Activated T-cell treated with anti-CD3 and anti-CD28 coated beads for 4 hours (primary cell): ENCODE measurements at places on chromosomes 7 and 10.

DNA sequence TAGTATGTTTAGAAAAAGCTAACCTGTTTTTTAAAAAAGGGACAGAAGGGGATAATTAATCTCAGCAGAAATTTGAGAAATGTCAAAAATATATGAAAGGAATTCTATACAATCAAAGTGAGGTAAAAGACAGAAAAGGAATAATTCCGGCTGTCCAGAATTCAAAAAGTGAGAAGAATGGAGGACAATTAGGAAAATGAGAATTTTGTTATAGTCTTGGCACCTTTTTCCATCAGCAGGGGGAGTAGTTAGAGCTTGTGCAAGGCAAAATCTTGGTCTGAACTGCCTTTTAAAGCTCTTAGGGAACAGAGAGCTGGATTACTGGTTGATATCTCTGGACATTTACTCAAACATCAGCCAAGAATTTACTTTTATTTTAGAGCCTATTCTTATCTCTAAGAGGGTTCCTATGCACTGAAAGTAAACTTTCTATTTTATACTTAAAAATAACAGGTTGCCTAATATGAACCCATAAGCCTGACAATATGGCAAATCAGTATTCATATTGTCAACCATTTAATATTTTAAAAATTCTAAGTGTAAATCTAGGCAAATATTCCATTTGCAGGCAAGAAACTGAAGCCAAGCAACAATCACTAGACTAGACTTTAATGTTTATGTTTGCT, 185.6 kb downstream of the ANK3 start:
- DNase-seq: no peak

GRCh38 chr10:65566906-65567305, 1358.9 kb upstream of the LRRTM3 start:
- DNase-seq: no peak

DNA sequence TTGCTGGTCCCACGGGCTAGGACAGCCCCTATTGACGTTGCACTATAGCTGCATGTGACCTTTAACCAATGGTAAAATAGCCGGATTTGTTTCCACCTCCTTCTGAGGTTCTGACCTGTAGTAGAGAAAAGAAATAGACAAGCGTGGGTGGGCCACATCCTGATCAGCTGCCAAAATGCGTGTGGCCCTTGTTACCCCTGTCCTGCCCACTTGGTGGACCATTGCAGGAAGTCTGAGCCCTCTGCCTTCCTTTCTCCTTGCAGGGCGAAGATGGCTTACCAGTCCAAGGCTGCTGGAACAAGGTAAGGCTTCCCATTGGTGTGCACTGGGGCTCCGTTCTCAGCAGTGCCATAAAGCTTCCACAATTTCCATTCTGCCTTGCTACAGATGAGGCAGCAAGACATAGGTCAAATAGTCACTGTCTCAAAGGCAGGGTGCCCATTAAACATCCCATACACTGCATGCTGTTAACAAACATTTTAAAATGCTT, 95.9 kb upstream of the MACROH2A2 start:
- DNase-seq: no peak

DNA sequence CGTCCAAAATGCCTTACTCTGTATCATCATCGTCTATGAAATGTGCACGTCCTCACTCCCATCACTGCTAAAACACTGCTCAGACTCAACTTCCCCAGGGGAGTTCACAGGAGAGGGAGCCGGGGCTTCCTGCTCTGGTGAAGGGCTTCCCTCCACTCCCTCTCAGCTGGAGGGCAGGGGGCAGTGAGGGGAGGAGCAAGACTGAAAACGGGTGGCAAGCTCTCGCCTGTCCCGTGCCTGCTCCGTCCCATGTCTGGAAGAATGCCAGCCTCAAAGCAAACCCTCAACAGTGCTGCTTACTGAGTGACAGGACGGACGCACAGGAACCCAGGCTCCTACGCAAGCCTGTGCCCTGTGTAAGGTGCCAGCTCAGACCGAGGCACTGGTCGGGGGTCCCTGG, 25.1 kb downstream of the PRKAG2 start:
- no peak for DNase-seq

DNA sequence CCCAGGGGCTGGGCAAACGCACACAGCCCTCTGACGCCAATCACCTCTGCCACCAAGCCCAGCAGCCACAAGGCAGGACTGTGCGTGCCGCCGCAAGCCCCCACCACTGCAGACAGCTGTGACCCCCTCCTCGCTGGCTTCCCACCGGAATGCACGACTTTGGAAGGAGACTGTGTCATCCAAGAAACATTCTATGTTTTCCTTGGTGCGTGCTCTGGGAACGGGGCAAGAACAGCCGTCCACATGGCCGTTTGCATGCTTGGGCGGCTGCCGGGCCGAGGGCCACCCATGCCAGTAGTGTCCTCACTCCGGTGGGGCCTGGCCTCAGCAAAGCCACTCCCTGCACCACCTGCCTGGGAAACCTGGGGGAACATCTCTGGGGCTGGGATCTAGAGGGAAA, 17.6 kb upstream of the ELN start:
- DNase-seq: no peak

DNA sequence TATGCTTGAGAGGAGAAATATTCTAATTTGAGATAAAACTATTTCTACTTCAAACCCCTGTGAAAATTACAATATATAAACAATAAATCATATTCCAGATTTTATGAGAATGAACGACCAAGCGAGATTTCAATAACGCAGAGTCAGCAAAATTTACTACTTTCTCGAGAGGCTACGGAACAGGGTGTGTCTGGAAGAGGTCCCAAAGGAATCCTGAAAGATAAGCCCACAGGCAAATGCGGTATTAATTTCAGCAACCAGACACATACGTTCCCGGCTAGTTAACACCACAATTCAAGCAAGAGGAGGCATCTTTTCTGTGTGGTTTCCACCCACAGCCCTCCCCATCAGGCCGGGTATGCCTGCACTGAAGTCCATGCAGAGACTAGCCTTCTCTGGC, 26.4 kb downstream of the BEND7 start:
- DNase-seq: no peak

- DNase-seq: no peak
Observed at GRCh38 chr7:12357508-12357907, 46.2 kb downstream of the VWDE start.

DNA sequence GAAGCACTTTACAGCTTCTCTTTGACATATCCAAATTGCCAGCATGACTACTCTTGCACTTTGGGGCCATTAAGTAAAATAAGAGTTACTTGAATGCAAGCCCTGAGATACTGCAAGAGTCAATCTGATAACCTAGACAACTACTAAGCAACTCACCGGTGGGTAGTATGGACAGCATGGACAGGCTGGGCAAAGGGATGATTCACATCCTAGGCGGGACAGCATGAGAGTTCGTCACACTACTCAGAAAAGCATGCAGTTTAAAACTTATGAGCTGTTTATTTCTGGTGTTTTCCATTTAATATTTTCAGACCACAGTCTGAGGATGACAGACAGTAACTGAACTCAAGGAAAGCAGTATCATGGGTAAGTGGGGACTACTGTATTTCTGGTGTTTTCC, 84.0 kb downstream of the ORC5 start:
- DNase-seq: no peak

DNA sequence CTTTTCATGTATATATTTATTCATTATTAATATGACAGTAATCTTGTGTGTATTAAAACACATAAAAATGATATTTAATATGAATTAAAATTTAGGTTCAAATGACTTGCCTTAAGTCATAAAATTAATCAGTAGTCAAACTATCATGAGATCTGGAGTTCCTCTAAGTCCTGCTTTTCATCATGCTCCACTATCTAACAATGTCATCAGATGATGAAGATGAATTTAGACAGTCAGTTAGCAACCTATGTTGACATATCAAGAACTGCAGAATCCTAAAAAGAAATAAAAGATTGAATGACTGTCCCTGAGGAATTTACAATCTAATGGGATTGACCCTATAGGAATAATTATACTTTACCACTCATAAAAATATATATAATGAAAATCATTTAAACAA, 7.1 kb downstream of the CABCOCO1 start:
- DNase-seq: no peak

DNA sequence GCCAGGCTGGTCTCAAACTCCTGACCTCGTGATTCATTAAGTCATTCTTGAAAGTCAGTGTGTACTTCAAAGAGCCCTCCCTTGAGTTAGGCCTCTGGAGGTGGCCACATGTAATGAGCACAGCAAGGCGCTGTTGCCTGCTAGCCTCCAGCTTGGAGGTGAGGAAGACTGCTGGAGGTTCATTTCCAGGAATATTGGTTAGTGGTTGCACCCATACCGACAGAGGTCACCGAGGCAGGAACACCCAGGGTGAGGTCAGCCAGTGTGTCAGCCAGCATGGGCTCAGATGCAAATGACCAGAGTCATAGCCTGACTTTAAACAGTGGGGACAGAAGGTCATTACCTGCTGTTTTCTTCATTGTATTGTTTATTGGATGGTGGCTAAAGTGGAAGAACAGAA, 85.0 kb downstream of the PLPP4 start:
- no peak for DNase-seq

GRCh38 chr7:18402488-18403183, 92.9 kb upstream of the HDAC9 start:
- DNase-seq: no peak

DNA sequence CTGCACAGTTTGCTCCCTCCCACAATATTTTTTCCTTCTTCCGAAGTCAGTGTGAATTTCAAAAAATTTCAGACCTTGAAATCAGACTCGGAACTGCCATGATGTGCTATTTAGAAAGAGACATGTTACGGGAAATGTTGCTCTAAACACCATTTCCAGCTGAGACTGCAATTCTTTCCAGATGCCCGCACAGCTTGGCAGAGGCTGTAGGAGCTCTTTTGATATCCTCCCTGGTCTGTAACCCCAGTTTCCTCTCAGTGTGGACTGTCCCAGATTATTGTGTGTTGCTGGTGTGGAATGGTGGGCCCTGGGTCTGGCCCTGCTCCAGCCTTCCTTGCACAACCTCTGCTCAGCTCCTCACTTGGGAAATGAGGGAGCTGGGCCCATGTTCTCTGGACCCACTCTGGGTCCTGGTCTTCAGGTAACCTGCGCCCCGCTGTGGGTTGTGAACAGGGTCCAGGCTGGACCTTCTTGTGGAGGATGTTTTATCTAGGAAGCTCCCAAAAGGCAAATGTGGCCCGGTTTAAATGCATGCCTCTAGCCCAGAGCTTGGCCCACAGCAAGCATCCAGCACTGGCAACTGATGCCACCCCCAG, 172.8 kb upstream of the CXCL12 start:
- DNase-seq: no peak

- DNase-seq: no peak
Observed at GRCh38 chr10:12165036-12165435, 30.7 kb downstream of the NUDT5 start.

GRCh38 chr7:157043745-157044144, 33.3 kb upstream of the MNX1 start:
- DNase-seq: no peak

DNA sequence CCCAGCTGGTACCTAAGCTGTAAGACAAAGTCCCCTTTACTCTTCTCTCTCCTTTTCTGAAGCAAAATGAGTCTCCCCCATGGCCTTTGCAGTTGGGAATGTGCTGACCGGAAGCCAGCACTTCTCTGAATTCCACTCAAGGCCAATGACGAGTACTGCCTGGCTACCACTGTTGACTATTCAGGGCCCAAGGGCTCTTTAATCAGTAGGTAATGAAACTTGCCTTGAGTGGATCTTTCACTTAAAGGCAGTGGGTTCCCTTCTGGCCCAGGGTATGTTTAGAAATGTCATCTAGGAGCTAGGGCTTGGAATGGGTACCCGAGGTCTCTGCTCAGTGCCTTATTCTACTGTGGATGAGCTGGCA, 197.1 kb downstream of the BBS9 start:
- DNase-seq: no peak

- no peak for DNase-seq
Observed at GRCh38 chr10:54843085-54843646, 42.1 kb upstream of the PCDH15 start.

DNA sequence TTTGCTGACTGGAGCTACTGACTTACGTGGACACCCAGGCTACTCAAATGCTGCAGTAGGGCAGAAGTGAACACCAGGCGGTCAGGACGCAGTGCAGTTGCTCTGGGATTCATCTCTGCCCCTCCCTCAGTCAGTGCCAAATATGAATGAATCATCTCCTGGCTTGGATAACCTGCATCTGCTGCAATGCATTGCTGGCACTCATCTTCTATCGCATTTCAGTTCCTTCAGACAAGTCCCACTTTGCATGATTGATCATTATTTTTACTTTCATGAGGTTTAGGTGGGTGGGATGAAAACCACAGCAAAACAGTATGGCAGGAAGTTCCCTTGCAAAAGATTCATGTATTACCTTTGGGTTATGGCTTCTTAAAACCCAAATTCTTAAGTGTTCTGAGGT, 224.6 kb upstream of the NRP1 start:
- DNase-seq: no peak

DNA sequence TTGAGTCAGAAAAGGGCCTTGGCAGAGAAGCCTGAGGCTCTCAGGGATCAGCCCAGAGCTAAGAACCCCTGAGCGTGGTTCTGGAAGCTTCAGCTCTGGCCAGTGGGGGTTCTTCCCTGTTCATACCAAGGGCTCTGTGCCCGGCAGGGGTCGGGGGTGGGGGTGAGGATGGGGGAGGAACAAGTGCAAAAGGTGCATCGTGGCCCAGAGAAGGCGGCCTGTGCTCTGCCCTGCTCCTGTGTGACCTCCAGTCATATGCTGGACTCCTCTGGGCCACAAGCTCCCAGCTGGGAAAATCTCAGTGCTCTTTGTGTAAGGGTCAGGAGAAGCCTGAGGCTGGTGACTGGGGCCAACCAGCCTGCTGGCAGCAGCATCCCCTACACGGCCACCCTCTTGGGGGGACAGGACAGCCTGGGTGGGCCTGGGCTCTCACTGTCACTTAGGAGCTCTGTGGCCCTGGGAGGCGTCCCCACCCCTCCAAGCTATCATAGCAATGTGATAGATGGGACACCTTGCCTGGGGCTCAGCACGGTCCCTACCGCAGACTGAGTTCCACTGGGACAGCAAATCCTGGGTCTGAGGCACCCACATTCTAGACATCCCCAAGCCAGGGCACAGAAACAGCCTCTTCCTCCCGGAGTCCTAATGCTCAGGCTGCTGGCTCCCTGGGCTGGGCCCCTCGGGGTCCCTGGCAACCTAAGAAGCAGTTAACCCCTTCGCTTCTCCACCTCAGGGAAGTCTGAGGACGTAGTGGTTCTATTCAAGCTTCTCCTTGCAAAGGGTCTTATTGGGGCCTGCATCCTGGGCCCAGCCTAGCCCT, 2.5 kb downstream of the MMRN2 start:
- no peak for DNase-seq

DNA sequence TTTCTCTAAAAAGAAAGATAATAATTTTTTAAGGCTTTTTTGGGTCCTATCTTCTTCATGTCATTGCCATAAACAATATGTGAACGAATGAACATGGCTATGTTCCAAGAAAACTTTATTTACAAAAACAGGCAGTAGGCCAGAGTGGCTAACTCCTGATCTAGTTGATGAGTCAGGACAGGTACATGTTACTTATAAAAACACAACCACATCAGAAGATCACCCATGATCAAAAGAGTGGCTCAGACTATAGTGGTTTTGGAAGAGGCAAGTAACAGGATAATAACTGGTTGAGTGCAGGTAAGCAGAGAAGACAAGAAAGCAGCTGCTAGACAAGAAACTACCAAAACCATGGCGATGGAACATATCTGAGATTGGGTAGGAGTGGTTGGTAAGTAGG, 468.7 kb downstream of the KCNMA1 start:
- DNase-seq: no peak
